Stimulated activated CD4-positive, alpha-beta T cell treated with anti-CD3 and anti-CD28 coated beads, Interleukin-12 subunit alpha, Interleukin-12 subunit beta, amount 100 ng/mL, for 24 hours (primary cell): ENCODE measurements at places on chromosomes 5 and 9.

DNA sequence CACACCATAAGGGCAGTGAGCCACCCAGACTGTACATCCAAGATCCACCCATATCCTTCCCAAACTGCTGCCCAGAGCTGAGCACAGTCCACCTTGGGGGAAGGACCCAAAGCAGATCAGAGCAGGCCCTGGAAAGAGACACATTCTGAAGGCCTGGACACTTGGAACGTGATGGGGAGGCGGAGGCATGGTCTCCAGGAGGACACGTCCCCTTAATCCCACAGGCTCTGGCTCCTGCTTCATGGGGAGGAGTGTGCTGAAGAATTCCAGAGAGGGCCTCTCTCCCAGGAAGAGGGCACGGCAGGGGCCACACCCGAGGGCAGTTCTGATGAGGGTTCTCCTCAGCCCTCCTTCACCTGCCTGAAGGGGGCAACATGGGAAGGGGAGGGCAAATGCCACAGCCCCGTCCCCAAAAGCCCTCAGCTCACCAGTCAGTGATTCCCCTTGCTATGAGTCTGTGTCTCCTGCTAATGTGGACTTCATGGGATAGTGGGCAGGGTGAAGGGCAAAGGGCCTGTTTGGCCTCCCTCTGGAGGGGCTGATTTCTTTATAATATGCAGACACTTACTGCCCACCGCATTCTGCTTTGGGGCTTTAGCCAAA, 276.8 kb downstream of the ENC1 start:
- no peak for DNase-seq

- no peak for DNase-seq
These were observed 24.9 kb upstream of the ELAVL2 start for GRCh38 chr9:23850690-23851629.

DNA sequence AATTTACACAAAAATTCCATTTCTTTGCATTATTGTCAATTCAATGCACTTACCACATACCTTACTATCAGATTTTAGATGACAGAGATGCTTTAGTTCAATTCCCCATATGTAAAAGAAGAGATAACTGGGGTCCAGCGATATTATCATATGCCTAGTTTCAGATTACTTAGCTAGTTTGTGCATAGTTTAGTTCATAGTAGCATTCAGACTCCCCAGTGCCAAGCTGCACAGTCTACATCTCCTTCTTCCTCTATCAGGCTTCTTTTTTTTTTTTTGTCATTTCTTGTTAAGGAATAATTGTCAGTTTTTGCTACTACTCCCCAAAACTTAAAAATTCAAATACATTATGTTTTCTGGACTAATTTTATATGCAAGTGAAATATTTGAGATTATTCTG, 175.0 kb downstream of the SSBP2 start:
- no peak for DNase-seq

DNA sequence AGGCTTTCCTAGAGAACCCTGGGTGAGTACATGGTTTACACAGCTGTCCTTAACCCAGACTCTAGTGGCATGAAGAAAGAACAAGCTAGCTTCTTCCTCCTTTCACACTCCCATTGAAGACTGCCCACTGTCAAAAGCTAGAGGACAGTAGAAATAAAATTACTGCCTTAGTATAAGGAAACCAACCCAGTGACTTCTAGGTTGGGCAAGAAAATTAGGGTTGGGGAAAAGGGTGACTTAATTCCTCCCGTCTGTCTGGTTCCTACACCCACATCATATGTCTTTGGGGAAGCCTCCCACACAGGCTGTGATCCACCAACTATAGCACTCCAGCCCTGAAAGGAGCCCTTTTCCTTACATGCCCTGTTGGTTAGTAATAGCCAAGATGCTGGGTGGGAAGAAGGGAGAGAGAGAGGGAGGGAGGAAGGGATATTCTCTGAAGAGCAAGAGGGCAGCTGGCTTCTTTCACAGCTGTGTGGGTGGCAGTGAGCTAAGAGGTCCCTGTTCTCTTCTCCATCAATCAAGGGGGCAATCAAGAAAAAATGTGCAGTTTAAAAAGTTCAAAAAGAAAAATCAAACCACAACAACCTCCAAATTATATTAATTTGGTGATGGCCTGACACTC, 21.7 kb downstream of the HBEGF start:
- DNase-seq: no peak

DNA sequence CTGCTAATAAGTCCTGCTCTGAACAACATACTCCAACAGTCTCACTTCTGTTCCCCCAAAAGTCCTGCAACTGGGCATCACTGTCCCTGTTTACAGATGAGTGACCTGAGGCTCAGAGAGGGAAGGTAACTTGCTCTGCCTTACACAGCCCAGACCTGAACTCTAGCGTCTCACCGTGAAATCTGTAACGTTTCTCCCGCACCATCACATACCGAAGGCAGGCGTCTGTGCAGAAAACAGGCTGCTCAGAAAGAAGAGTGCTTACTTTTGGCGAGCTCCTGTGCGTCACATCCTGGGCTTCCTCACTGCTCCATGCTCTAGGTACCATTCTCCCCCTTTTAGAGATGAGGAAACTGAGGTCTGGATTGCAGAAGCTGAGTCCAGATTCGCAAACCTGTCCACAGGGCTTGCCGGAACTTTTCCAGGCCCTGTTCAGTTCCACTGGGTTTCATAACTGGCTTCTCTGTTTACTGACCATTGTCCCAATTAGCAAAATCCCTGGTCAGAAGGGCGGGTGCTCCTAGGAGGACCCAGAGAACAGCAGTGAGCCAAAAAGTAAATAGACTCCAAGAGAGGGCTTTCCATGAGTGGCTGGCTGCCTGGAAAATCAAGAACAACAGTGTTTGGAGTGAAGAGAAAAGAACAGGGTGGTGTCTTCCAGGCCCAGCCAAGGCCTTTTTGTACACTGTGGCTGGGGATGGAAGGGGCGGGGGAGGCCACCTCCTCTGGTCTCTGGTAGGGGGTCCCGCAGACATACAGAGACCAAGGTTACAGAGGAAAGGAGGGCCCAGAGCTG, 27.1 kb downstream of the GSN start:
- DNase-seq: no peak

GRCh38 chr5:118228489-118228888, 759.9 kb downstream of the DTWD2 start:
- no peak for DNase-seq

DNA sequence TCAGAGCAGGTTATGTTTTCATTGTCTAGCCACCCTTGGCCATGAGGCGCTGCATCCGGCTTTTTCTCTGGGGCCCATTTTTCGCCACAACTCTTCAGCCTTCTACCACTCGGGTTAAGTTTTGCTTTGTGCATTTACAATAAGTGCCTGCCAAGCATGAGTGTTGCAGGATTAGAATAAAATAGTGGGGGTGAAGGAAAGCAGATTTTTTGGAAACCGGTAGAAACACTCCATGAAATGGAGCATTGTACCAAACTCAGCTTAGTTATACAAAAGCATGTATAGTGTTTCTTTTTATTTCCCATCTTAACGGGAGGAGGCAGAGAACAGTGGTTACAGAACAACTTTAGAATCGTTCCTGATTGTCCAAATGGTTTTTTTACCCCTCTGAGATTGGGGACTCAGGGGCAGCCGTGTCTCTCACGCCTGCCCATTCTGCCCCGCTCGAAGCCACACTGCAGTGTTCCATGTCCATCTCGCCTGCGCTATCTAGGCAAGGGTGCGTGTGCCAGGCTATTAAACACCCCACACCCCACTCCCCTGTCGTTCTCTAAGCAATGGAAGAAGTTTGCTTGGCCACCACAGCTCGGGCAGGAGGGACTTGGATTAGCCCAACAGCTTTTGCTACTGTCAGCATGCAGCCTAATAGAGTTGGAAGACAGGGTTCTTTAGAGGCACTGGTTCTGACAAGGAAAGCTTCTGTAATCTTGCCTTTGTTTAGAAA, 268.8 kb upstream of the WWC1 start:
- no peak for DNase-seq

GRCh38 chr5:98110282-98110691, 663.2 kb upstream of the RGMB start:
- no peak for DNase-seq

- DNase-seq: no peak
These were observed 453.3 kb downstream of the DIRAS2 start for GRCh38 chr9:90189306-90189705.

- DNase-seq: no peak
These were observed 303.1 kb upstream of the PTGER4 start for GRCh38 chr5:40376566-40376965.
